ENCODE measurements at places on chromosomes 1 and 21.

DNA sequence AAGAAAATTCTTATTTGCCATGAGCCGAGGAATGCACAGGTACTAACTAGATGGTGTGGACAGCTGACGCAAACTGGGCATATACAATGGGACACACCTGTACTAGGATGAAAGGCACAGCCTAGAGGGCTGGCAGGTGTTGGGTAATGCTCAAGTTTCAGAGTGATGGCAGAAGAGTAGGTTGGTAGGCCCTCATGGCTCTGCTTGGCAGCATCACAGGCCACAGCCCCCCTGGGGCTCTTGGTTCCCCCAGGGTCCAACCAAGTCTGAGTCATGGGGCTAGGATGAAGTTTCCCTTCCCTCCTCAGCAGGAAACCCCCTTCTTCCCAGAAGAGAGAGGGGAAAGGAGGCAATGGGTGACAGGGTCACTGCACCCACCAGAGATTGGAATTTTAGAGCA, 35.2 kb downstream of the SPEN start:
- DNase-seq: no peak

DNA sequence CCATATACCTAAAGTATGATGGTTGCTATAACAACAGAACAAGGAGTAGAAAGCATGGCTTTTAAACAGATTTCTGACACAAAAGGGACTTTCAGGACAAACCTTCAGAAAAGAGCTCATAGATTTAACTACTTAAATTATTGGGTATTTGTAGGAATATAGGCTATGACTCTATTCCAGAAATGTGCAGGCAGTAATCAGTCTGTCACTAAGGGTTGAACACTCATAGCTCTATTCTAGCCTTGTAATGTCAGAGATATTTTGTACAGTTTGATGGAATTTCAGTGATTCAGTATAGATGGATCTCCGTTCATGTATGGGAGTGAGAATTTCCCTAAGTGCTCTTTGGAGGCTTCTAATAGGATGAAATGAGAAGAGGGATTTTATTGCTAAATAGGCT, 82.8 kb downstream of the EXTL2 start:
- no peak for DNase-seq

DNA sequence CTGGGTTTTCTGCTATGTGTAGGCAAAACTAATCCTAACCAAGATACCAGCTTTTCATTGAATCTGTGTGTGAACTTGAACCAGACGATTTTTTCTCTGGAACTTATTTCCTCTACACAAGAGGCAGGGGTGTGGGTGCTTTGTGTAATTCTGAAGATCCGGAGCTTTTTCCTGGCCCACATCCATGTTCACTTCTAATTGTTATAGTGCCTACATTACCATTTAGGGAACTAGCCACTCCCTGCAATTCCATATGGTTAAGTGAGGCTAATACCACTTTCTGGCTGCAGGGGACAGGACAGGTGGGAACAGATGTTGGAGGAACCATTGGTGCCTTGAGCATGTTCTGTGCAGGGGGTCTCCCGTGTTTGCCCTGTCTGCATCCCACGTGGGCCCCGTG, 83.4 kb upstream of the FMN2 start:
- DNase-seq: no peak

- peak; percentile 60 for DNase-seq
These were observed 520 bp downstream of the PLEKHN1 start for GRCh38 chr1:966704-967300.

- DNase-seq: no peak
These were observed 2.3 kb upstream of the IVL start for GRCh38 chr1:152906023-152906565.

- DNase-seq: no peak
These were observed 3.1 kb upstream of the WNT3A start for GRCh38 chr1:228003461-228004330.

GRCh38 chr1:31416101-31416736, 3.2 kb downstream of the SERINC2 start:
- no peak for DNase-seq

GRCh38 chr1:195328102-195328501, 1280.1 kb downstream of the KCNT2 start:
- no peak for DNase-seq

All from eye (tissue), 1 donor.